ENCODE measurements at places on chromosomes 7 and 10.

GRCh38 chr10:86524225-86524962 is 2.8 kb upstream of the WAPL start:
- no peak for DNase-seq

GRCh38 chr7:39702133-39702532 is 78.8 kb downstream of the RALA start:
- DNase-seq = no peak

DNA sequence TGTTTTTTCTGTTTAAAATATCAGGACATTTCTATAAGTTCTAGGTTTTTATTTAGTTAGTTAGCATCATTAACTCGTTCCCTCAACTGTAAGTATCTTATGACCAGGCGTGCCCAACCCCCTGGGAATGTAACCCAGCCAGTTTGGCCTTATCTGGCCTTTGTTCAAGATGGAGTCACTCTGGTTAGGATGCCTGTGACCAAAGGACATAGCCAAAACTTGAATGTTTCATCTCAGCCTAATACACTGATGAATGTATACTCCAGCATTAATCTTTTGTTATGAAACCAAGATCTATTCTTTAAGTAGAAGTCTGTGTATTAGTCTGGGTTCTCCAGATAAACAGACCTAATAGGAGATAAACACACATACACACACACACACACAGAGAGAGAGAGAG is 231.4 kb downstream of the NSUN6 start:
- no peak for DNase-seq

GRCh38 chr7:94395141-94396036 is 694 bp downstream of the COL1A2 start:
- DNase-seq = peak; percentile 90

DNA sequence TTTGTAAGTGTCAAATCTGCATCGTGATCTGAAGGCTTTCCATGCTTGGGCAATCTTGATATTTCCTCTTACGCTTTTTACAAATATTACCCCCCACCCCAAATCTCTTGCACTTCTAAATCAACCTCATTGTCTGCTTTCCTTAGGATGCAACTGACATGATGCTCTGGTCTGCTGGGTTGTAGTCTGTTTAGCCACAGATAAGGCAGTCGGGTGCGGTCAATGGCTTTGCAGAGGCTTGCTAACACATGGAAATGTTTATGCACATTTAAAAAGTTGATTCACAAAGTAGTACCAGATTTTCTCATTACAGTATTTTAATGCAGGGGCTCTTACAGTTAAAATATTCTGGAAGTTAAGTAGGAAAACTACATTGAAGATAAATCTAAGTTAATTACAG is 172.5 kb downstream of the BAMBI start:
- DNase-seq = no peak
